Tibial nerve (tissue), 4 donors: ENCODE measurements at places on chromosomes 3 and 15. TPM values are rescaled to one million over a fixed set of nuclear protein-coding genes. Genes with fewer than 3 reads are reported as not detected.

The ACSBG1 gene
- total RNA-seq: not detected

The ZWILCH gene
- total RNA-seq: 5.5 TPM

The MDFIC2 gene
- total RNA-seq: not detected

The CCDC13 gene
- total RNA-seq: 2.2 TPM

The AEN gene
- total RNA-seq: 11.8 TPM

The LOXL1 gene
- 21.8 TPM for total RNA-seq

The H1-8 gene
- not detected for total RNA-seq

GRCh38 chr3:132008837-132009236, 26.0 kb downstream of the CPNE4 start:
- no peak for DNase-seq

DNA sequence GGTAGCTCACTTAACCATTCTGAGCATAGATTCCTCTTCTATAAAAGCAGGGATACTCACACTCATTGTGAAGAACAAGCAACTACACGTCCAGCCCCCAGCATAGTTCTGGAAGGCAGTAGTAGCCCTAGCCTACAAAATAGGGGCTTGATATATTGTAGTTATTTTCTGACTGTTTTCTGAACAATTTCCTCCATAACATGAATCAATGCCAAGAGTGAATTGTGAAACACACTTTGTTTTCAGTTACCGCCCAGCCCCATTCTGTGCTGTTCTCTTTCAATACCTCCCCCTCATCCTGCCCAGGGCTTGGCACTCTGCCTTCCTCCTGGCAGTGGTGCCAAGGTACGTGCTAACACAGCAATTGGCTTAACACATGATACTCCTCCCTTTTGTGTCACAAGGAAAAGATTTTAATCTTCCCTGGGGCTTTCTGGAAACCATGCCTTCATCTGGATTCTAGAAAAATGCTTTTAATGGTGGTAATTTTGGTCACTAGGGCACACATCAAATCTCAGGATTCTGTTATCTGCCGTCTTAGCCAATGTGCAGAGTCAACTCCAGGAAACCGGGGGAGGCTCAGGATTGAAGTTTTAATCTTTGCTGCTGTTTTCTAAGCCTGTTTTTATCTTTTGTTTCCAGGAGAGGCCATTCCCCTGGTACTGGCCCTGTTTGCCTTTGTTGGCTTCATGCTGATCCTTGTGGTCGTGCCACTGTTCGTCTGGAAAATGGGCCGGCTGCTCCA, 37.2 kb downstream of the IL20RB start:
- peak; percentile 83 for DNase-seq

- no peak for DNase-seq
Measured at GRCh38 chr3:30407651-30408050, 198.8 kb upstream of the TGFBR2 start.

DNA sequence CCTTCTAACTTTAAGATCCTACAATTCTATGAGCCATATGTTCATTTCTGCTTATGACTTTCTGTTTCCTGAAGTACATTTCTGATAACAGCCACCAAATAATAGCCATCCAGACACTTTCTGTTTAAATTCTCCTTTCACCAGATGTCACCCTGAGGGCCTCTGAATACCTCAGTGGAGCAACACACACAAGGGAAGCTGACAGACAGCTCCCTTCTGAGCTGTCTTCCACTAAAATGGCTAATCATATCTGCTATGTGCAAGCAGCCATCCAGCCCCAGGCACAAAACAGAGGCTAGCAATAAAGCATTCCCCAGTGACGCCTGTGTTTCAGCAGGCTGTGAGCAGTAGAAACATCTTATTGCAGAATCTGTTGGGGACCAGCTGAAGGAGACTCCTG, 666.6 kb upstream of the UBE2E2 start:
- DNase-seq: no peak

- DNase-seq: no peak
Measured at GRCh38 chr3:38490281-38491030, 5.7 kb upstream of the EXOG start.

DNA sequence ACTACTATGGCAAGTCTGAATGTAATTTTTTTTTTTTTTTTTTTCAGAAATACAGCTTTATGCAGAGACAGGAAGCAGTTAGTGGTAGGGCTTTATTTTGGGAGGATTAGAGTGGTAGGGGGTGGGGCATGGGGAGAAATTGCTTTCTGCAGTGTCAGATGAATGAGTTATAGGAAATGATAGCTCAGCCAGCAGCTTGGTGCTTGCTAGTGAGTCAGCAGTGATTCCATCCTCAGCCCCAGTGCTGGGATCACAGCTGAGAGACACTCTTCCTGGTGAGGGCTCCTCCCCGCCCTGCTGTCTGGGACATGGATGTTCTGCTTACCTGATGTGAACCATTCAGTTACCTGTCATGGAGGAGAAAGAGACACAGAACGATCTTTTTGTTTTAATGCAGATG, 39.6 kb downstream of the SEMA6D start:
- no peak for DNase-seq

GRCh38 chr3:126732281-126733060, 28.4 kb downstream of the CHCHD6 start:
- DNase-seq: no peak

- no peak for DNase-seq
Measured at GRCh38 chr15:89628301-89628700, 27.0 kb downstream of the KIF7 start.

GRCh38 chr3:52396011-52396906, 48.6 kb downstream of the SEMA3G start:
- no peak for DNase-seq

- DNase-seq: no peak
Measured at GRCh38 chr3:36814066-36814717, 49.8 kb upstream of the DCLK3 start.

DNA sequence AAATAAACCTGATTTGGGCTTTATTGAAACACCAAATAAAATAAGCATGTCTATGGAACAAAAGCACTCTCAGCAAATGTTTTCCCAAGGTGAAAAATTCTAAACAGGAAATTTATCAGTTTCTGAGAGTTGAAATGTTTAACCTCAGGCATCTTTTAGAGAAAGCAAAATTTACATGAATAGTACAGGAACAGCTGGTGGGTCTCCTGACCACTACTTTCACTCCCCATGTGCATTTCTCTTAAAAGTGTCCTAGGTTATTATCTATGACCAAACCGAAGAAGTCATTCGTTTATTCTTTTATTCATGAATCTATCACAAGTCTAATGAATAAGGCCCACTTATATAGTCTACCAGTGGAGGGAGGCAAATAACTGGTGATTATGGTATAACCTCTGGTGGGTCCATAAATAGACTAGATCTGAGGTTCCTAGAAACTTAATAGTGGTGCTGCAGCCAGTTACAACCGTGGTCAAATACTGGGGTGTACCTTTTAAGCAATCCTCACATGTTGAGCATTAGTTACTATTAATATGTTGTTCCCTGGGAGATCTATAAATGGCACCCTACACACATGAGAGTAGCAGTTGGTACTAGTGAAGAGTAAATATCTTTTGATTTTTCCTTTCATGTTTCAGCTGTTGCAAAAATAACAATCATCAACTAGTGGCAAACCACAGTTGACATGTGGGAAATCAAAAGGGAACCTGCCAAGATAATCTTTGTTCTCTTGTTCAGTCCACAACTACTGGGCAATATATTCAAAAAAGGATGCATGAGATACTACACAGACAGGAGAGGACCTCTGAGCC, 169.3 kb upstream of the STAC start:
- DNase-seq: no peak

DNA sequence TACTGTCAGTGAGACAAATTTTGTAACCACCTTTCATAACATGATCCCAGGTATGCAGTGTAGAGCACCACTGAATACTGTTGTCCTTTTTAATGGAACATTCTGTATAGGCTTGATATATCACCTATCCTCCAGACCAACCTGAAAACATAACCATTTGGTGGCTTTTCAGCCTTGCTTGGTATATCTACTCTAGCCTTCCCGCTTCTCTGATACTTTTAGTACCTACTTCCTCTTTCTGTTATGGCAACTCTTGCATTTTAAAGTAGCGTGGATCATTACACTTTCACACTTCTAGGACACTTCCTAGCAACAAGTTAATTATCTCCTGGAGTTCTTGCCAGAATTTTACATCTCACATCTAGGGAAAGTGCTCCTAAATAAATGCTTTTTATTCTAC, 226.6 kb upstream of the ROBO1 start:
- DNase-seq: no peak

GRCh38 chr3:29537889-29538609, 257.2 kb downstream of the RBMS3 start:
- DNase-seq: no peak

GRCh38 chr15:83305704-83306291, 21.3 kb upstream of the BNC1 start:
- no peak for DNase-seq

- DNase-seq: no peak
Measured at GRCh38 chr3:186109897-186110803, 1.3 kb upstream of the ETV5 start.

DNA sequence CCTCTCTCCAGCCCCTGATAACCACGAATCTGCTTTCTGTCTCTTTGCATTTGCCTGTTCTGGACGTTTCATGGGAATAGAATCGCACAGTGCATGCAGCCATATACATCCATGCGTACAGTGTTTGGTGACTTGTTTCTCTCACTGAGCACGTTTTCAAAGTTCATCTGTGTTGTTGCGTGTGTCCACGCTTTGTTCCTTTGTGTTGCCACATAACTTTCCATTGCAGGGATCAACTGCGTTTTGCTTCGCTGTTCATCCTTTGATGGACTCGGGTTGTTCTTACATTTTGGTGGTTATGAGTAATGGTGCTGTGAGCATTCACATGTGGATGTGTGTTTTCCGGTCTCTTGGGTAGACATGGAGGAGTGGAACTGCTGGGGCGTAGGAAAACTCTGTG, 56.4 kb upstream of the TAMM41 start:
- no peak for DNase-seq
